ENCODE measurements at places on chromosomes 16 and 17. TPM values are rescaled to one million over a fixed set of nuclear protein-coding genes. Genes with fewer than 3 reads are reported as not detected.

SOST gene
- not detected for total RNA-seq

- DNase-seq = no peak
Measured at GRCh38 chr17:29483503-29483902, 83.3 kb downstream of the ABHD15 start.

DNA sequence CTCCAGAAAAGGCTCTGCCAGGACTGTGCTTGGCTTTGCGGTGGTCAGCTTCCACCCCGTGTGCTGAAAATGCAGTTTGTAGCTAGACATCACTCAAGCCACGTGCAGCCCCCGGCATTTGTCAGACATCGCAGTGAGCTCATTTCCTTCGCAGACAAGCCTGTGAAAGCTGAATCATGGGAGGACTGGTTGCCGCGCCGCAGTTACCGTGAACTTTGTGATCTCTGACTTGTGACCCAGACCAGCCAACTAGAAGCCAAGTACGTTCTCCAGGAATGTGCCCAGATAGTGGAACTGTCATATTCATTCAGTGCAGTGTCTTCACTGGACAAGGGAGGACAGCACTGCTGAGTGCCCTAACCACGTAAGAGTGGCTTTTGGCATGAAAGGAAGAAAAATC lies 58.1 kb downstream of the NDE1 start:
- no peak for DNase-seq

GRCh38 chr16:17304491-17305119 lies 166.2 kb downstream of the XYLT1 start:
- no peak for DNase-seq

GRCh38 chr16:28981517-28981916 lies 3.3 kb upstream of the LAT start:
- DNase-seq = peak; percentile 47

EDC4 gene
- 22.8 TPM for total RNA-seq

MPV17L gene
- total RNA-seq = not detected

- DNase-seq = no peak
Measured at GRCh38 chr17:35586569-35587073, 501 bp upstream of the AP2B1 start.

DNA sequence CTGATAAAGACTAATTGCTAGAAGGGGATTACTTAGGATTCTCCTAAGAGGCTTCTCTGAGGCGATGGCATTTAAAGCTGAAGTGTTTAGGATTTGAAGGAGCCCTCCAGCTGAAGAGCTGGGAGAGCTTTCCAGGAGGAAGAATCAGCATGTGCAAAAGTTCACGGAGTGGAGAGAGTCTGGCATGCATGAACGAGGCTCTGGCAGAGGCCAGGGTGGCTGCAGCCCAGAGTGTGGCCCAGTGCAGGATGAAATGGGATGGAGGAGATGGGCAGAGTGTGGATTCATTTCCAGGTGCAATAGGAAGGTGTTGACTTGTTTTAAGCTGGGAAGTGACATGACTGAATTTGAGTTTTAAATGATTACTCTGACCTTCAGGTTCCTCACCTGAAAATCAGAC lies 249.0 kb upstream of the CCL2 start:
- no peak for DNase-seq

HS3ST3A1 gene
- 0.11 TPM for total RNA-seq

DNA sequence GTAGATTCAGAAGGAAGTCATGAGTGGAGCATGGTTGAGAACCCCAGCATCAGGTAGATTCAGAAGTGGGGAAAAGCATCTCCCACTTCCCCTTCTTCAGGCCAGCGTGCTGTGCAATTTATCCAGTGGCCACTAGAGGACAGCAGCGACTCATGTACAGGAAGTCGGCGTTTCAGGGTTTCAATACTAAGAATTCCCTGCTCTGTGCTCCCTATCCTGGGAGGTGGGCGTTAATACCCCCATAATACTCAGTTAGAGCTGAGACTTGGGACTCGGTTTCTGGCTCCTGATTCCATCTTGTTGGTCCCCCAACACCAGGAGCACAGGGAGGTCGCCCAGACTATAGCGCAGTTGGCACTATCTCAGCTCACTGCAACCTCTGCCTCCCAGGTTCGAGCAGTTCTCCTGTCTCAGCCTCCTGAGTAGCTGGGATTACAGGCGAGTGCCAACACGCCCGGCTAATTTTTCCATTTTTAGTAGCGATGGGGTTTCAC lies 75.3 kb upstream of the AMZ2 start:
- peak; percentile 87 for DNase-seq

DNA sequence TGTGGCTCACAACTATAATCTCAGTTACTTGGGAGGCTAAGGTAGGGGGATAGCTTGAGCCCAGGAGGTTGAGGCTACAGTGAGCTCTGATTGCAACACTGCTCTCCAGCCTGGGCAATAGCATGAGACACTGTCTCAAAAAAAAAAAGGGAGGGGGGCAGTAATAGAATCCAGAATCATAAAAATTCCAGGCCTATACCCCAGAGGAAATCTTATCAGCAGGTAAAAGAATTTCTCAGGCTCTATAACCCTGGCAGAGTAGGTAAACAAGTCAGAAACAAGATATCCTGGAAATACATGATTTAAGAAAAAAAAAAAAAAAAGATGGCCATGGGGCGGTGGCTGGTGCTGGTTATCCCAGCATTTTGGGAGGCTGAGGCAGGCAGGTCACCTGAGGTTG lies 12.9 kb downstream of the SPAG9 start:
- DNase-seq = no peak

GRCh38 chr16:8760021-8760420 lies 37.4 kb downstream of the TMEM186 start:
- DNase-seq = no peak

GRCh38 chr17:66620528-66620927 lies 214.4 kb upstream of the CACNG5 start:
- DNase-seq = no peak

AIPL1 gene
- not detected for total RNA-seq

CTRB2 gene
- total RNA-seq = not detected

DNA sequence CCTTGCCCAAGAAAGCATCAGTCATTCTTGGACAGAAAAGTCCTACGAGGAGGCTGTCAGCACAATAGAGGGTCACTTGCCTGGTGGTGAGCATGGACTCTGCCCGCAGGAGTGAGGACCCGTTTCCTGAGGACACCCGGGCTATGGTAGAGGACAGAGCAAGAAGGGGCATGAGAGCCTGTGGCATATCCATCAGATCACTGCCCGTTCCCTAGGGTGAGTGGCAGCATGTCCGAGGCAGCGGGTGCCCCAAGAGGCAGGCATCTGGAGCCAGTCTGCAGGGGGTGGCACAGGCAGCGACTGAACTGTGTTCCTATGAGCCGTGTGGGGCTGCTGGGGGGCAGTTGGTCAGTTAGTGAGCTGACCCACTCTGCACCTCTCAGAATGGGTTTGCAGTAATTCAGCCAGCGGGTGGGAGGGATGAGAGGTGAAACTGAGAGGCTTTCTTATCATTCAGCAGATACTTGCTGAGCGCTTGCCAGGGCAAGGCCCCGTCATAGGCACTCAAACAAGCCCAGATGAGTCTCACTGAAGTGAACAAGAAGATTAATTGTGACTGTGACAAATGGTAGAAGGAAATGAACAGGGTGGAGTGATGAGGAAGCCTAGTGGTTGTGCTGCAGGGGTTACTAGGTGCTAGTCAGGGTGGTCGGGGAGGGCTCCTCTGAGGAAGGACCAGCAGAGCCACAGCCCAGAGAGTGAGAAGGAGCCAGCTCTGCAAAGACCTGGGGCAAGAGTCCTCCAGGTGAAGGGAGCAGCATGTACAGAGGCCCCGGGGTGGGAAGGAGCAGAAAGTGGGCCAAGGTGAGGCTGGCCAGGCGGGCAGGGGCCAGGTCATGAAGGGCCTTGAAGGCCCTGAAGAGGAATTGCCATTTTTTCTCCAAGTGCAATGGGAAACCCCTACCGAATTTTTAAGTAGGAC lies 87.9 kb downstream of the CLEC16A start:
- no peak for DNase-seq

DNA sequence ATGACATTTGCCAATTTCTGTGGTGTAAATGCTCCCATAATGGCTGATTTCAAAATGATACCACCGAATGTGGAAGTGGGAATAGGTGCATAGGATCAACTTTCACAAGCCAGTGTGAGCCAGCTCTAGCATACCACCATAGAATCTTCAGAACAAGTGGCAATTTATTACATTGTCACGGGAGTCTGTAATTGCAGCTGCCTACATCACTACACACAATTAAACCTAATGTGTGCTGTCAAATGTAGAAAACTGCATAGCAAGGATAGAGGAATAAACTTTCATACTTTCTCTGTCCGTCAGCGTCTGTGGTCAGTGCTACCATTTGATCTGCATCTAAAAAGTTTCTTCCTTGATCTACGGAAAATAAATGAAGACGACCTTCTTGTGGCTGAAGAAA lies 417.8 kb upstream of the TOM1L1 start:
- DNase-seq = no peak

DNA sequence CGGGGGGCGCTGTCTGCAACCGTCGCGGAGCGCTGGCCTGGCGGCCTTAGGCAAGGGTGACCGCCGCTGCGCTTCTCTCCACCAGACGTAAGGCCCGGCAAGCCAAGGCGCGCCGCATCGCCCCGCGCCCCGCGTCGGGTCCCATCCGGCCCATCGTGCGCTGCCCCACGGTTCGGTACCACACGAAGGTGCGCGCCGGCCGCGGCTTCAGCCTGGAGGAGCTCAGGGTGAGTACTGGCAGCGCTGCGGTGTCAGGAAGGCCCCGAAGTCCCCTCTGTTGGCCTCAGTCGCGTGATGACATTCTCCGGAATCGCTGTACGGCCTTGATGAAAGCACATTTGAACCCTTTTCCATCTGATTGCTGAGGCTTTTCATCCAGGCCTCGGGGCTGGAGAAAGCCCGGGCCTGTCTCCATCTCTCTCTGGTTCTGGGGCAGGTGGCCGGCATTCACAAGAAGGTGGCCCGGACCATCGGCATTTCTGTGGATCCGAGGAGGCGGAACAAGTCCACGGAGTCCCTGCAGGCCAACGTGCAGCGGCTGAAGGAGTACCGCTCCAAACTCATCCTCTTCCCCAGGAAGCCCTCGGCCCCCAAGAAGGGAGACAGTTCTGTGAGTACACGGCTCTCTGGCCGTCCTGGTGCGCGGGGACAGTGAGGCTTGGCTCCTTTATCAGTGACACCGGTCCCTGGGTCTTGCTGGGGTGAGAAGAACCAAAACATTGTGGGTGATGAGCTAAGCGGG lies 831 bp downstream of the RPL13 start:
- DNase-seq = no peak

CD79B gene
- total RNA-seq = 2.2 TPM

GRCh38 chr16:79598348-79599181 lies 2.0 kb downstream of the MAF start:
- DNase-seq = peak; percentile 78

- DNase-seq = no peak
Measured at GRCh38 chr17:80353718-80354275, 61.2 kb upstream of the ENDOV start.

GRCh38 chr17:78805301-78805700 lies 23.2 kb upstream of the CYTH1 start:
- DNase-seq = no peak

ZACN gene
- total RNA-seq = 0.74 TPM

- DNase-seq = no peak
Measured at GRCh38 chr17:80689129-80689619, 144.5 kb downstream of the RPTOR start.

LMF1 gene
- 10.9 TPM for total RNA-seq

TMEM132E gene
- not detected for total RNA-seq

DNA sequence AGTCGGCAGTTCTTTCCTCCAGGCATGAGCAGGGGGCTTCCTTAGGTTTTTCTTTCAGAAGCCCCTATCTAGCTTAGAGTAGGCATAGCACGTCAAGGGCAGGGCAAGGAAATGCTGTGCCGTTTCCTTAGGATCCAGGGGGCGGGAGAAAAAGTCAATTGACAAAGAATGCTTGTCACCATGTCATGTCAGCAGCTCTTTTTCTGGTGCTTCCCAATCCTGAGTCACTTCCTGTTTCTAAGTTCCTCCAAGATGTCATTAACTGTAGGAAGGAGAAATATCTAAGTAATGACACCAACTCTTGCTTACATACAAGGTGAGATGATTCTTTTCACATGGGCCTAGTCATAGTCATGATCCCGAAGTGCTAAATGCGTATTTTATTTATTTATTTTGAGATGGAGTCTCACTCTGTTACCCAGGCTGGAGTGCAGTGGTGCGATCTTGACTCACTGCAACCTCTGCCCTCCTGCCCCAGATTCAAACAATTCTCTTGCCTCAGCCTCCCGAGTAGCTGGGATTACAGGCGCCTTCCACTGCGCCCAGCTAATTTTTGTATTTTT lies 35.2 kb downstream of the GJC1 start:
- DNase-seq = peak; percentile 53

- DNase-seq = no peak
Measured at GRCh38 chr16:86578061-86578599, at the start of gene FOXL1. Gene FOXL1, plus strand, starts transcription at chr16:86578549. Its CDS starts 175 bp downstream, at chr16:86578724.

Data from SK-MEL-5 (cell line).